ENCODE measurements at places on chromosomes 7 and 10.

- peak; percentile 100 for DNase-seq
Measured at GRCh38 chr10:77392851-77393250, 244.8 kb downstream of the KCNMA1 start.

- peak; percentile 13 for DNase-seq
Measured at GRCh38 chr10:93149761-93150160, 76.1 kb downstream of the CYP26A1 start.

DNA sequence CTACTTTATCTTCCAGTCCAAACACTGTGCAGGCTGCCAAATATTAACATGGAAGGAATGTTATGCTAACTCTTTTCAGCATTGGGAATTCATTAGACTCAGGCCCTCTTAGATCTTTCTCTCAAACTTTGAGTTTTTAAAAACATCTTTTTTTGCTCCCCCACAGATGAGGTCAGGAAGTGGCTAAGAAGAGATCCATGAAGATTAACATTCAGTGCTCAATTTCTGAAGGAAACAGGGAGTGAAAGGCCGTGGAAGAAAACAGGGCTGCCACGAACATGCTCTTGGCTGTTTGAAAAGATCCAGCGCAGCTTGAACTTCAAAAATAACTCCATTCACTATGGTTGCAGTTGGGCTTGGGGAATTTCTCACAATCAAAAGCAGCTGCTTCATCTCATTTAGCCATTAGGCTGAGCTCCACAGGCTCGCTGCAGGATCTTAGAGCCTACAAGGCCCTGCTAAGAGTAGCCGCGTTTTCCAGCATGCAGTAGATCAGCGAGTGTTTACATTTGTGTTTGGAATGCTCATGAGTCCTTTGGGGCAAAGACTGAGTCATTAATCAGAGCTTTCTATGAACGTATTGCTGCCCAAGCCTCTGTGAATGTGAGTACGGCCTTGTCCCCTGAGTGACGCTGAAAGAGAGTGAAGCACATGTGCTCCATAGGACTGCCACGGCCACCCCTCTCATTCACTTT, 41.2 kb upstream of the TNS3 start:
- DNase-seq, result peak; percentile 90

DNA sequence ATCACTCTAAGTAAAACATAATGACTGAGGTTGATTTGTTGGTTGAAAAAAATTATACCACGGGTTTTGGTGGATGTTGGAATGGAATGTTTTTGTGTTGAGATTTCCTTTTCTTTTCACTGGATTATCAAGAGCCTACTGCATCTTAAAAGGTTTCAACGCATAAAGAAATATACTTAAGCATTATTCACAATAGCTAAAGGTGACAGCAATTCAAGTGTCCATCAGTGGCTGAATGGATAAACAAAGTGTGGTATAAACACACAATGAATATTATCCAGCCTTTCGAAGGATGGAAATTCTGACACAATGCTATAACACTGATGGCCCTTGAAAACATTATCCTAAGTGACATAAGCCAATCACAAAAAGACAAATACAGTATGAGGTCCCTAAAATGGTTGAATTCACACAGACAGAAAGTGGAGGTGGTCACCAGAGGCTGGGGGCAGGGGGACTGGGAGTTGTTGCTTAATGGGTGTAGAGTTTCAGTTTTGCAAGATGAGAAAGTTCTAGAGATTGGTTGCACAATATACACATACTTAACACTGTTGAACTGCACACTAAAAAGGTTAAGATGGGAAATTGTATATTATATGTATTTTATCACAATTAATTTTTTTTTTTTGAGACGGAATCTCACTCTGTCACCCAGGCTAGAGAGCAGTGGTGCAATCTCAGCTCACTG, 122.3 kb downstream of the NRP1 start:
- no peak for DNase-seq

DNA sequence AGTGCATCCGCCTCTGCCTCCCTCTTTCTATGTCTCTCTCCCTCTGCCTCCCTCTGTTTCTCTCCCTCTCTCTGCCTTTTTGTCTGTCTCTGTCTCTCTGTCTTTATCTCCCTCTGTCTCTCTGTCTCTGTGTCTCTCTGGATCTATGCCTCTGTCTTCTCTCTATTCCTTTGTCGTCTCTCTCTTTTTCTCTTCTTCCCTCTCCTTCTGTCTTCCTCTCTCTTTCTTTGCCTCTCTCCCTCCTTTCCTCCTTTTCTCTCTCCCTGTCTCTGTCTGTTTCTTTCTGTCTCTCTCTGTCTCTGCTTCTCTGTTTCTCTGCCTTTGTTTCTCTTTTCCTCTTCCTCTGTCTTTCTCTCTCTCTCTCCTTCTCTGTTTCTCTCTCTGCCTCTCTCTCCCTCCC, 678.8 kb upstream of the NRP1 start:
- DNase-seq, result no peak

GRCh38 chr10:1156921-1157614, 100.9 kb downstream of the WDR37 start:
- DNase-seq, result no peak

DNA sequence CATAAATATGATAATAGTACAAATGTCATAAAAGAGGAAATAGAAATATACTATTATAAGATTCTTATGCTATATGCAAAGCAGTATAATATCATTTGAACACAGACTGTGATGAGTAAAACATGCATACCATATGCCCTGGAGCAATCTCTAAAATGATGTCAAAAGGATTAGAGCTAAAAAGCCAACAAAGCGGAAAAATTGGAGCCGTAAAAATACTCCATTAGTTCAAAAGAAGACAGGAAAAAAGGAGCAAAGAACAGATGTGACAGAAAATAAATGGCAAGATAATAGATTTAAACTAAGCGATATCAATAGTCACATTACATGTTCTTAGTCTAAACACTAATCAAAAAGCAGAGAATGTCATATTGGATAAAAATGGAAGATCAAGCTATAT, 191.0 kb upstream of the PLPP4 start:
- DNase-seq, result no peak

DNA sequence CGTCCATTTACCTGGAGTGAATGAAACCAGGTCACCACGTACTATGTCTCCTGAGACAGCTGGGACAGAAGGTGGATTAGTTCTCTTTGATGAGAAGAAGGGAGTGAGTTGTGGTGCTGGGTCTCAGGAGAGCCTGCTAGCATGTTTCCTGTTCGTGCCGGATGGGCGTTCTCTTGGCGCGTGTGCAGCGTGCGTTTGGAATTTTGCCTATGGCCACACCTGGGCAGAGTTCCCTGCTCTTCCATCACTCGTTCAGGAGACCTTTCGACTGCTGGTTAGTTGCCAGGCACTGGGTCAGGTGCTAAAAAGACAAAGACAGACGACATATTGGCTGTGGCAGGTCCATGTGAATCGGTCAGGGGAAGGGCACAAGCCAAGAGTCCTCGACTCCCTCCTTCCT, 90.3 kb downstream of the TRRAP start:
- no peak for DNase-seq

GRCh38 chr7:106982415-106982814, 62.1 kb upstream of the PRKAR2B start:
- DNase-seq, result no peak

DNA sequence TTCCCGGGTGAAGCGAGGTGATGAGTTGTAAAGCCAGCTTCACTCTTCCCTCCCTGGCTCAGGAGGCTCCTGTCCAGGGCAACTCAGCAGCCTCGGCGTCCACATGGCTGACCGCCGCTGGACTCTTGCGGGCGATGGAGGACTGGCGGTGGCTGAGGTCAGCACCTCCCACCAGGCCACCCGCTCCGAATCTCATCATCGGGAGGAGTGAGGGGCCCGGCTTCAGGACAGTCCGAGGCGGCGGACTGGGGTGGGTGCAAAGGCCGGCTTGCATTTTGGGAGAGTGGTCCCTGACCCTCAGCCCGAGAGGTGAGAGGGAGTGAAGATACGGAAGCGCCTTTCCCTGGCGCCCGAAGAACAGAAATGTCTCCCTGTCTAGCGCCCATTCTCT, 759 bp downstream of the DNAJB12 start:
- DNase-seq, result peak; percentile 59

DNA sequence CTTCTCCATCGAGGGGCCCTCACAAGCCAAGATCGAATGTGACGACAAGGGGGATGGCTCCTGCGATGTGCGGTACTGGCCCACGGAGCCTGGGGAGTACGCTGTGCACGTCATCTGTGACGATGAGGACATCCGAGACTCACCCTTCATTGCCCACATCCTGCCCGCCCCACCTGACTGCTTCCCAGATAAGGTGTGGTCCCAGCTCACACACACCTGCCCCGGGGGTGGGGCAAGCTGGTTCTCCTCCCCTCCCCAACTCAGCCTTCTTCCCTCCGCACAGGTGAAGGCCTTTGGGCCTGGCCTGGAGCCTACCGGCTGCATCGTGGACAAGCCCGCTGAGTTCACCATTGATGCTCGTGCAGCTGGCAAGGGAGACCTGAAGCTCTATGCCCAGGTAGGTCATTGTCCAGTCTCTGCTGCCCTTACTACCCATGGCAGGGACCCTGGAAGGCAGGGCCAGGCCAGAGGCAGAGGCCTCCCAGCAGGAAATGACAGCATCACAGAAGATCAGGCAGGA, 11.0 kb downstream of the FLNC start:
- DNase-seq, result no peak

DNA sequence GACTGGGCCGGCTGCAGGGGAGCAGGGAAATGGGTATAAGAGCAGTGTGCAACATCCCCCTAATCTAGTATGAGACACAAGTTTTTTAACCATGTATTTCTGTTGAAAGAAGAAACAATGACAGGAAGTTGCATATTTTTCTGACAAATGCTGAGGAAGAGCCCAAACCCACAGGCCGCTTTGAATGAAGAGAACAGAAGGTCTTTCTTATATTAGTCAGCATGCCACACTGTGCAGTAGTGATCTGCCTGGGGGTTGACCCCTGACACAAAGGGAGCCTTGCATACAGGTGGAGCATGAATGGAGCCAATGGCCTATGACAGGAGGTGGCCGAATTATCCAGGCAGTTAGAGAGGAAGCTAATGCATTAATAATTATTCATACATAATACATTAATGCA, 518.3 kb downstream of the PLXDC2 start:
- no peak for DNase-seq

- DNase-seq, result no peak
Measured at GRCh38 chr7:94053532-94053931, 49.4 kb upstream of the BET1 start.

- DNase-seq, result no peak
Measured at GRCh38 chr10:22657024-22657423, 57.4 kb downstream of the PIP4K2A start.

- DNase-seq, result no peak
Measured at GRCh38 chr10:74077416-74077815, 73.2 kb downstream of the AP3M1 start.

DNA sequence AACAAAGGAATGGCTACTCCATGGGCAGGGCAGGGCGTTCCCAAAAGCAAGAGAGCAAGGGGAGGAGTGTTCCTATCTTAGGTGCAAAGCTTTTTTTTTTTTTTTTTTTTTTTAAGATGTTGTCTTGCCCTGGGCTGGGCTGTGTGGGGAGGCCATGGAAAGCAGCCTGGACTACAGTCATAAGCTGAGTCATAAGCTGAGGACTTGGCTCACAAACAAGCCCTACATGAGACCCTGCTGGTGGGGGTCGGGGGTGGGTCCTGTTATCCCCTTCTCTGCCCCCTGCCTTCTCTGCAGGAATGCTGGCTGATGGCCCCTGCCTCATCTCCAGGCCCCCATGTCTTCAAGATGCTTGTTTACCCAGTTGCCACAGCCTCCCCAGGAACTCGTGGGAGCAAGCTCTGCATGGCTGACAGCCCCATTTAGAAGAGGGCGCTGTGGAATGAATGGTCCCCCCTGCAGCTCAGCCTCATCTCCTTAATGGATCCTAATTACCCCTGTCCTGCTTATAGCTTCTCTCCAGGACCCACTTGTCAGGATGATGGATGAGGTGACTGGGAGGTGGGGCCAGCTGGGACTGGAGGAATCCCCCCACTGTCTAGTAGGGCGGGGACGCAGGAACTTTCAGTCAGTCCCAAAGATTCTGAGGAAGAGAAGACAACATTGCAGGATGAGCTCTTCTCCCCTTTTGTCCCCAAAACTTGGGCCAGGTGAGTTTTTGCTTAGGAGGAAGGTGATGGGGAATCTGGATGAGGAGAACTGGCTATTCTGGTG, 340.8 kb upstream of the PODXL start:
- peak; percentile 59 for DNase-seq

DNA sequence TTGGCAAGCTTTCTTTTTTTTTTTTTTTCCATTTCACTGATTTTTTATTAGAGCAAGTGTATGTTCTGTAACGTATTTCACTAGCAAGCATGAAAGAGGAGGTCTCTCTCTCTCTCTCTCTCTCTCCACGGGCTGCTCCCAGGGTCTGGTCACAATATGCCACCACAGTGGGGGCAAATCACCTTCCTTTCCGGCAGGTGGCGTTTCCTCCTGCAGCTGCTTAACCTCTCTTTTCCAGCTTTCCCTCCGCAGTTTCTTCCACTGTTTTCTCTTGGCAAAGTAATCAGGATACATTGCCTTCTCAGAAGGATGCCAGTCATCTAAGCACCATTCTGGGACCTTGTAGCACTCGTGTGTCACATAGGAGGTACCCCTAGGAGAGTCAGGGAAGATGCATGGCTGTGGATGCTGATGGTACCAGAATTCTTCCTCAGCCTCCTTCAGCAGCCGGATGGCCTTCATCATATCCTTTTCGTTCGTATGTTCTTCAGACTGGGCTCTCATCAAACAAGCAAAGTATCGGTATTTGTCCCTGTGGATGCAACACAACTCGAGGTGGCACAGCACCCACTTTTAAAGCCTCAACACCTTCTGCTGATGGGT, 197.3 kb upstream of the PODXL start:
- peak; percentile 32 for DNase-seq

DNA sequence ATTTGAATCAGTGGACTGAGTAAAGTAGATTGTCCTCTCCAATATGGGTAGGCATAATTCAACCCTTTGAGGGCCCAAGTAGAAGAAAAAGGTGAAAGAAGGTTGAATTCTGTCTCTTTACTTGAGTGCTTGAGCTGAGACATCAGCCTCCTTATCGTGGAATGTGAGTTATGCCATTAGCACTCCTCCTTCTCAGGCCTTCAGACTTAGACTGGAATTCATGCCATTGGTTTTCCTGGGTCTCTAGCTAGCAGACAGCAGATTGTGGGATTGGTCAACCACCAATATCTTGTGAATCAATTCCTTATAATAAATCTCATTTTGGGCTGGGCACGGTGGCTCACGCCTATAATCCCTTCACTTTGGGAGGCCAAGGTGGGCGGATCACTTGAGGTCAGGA, 89.2 kb downstream of the CUL2 start:
- DNase-seq, result no peak

DNA sequence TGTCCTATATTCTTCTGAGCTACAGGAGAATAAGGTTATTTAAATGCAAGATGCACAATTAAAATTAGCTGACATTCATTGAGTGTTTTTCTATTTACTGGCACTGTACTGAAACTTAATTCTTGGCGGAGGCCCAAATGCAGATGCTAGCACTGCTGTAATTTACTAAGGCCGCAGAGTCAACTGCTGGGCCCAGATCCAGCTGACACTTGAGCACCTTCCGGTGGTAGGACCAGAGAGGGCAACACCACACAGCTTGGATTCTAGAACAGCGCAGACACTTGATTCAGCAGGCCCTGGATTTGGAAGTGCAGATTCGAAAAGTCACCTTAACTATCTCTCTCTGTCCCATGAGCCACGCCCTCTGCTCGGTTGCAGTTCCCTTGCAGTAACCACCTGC, 228.6 kb upstream of the TMEM72 start:
- no peak for DNase-seq
